ENCODE measurements at places on chromosomes 11 and 22.

- DNase-seq: no peak
These were observed 11.0 kb upstream of the CCDC34 start for GRCh38 chr11:27373856-27374602.

DNA sequence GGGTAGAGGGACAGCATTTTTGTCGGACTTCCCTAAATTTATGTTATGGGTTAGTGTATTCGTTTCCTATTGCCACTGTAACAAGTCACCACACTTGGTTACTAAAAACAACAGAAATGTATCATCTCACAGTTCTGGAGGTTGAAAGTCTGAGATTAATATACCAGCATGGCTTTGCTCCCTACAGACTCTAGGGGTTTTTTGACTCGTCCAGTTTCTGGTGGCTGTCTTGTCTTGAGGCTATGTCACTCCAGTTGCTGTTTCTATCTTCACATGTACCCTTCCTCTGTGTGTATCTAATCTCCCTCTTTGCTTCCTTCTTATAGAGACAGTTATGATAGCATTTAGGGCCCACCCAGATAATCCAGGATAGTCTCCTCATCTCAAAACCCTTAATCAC lies 9.1 kb upstream of the CCDC179 start:
- DNase-seq: no peak

- no peak for DNase-seq
These were observed 14.3 kb downstream of the RASSF10 start for GRCh38 chr11:13023423-13023822.

- DNase-seq: no peak
These were observed 22.5 kb upstream of the WNT11 start for GRCh38 chr11:76228875-76229149.

DNA sequence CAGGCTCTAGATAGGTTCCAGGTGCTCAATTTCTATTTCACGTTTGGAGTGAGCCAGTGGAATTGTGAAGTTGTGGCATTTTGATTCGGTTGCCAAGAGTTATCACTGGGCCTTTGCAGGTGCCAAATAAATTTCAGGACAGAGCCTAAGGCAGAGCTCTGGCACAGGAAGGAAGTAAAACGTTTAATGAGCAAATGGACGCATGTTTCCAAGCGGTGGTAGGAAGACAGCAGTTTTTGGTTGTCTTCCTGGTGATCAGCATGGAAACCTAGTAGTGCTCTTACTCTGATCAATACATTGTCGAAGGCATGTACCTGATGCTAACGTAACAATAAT lies 452 bp downstream of the BIRC3 start:
- DNase-seq: no peak

DNA sequence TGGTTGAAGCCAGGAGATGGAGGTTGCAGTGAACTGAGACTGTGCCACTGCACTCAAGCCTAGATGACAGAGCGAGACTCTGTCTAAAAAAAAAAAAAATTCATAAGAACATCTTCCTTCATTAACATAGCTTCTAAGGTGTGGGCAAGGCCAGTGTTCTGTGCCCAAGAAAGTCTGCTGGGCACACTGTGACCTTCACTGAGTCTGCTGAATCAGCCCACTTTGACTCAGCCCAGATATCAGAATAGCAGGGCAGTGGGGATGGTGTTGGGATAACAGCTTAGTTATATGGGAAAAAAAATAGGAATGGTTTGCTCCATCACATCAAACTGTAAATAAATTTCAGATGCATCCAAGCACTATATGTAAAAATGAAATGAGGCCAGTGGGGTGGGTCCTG lies 32.4 kb upstream of the XBP1 start:
- DNase-seq: no peak

DNA sequence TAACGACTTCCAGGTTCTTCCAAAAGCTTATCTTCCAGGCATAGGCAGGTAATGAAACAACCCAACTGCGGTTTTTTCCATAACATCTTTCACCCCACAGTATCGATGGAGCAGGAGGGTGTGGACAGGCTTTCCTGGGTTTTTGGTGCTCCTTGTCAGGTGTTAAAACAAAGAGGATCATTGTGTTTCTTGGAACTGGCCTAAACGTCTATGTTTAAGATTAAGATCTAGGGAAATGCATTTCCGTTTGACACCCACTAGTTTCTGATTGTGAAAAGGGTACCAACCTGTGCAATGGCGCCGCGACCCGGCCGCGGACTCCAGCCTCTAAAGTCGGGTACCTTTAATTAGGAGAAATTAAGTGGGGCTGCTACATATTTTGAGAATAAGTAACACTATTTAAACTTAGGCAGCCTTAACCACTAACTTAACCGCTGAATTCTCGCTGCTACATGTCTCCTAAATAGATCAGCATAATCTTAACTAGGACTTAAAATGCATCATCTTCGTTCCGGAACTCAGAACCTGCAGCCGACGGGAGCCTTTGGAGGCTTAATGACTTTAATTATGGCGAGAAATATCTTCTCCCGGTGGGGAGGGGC lies 31.5 kb downstream of the C22orf31 start:
- peak; percentile 39 for DNase-seq

DNA sequence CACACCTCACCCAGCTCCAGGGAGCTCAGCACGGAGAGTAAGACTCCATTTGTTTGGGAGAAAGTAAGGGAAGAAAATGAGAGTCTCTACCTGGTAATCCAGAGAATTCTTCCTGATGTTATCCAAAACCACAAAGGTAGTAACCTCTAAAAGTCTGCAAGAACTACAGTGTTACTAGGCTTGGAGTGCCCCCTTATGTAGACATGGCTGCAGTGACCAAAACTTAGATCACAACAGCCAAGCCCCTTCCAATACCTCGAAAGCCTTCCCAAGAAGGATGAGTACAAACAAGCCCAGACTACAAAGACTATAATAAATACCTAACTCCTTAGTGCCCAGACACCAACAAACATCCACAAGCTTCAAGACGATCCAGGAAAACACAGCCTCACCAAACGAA lies 4.9 kb downstream of the UBE2L6 start:
- no peak for DNase-seq

- no peak for DNase-seq
These were observed 59.9 kb downstream of the PAK1 start for GRCh38 chr11:77413850-77414460.

GRCh38 chr11:62602141-62603071 lies 741 bp upstream of the MTA2 start:
- DNase-seq: peak; percentile 61

DNA sequence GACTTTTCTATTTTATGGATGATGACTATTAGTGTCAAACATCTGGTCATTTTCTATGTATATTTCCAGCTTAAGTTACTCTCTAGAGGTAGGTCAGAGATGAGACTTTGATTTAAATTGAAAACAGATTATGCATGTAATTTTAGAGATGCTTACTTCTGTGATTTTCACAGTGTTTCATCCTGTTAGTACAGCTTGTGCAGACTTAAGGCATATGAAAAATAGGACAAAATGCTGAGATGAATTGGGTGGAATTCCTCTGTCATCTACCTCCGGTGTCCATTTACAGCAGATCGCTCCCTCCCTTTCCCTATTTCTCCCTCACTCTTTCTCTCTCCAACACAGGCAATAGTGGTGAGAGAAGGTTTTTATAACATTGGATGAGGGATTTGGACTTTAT lies 14.1 kb downstream of the JAM3 start:
- DNase-seq: no peak

GRCh38 chr11:119222891-119223290 lies 16.8 kb downstream of the CBL start:
- no peak for DNase-seq

GRCh38 chr22:43555561-43556515 lies 144.0 kb downstream of the MPPED1 start:
- DNase-seq: no peak

- no peak for DNase-seq
These were observed 7.7 kb upstream of the TMEM9B start for GRCh38 chr11:8971924-8972316.

- no peak for DNase-seq
These were observed 19.6 kb downstream of the THAP12 start for GRCh38 chr11:76361374-76361773.

- DNase-seq: peak; percentile 73
These were observed 314.4 kb downstream of the AASDHPPT start for GRCh38 chr11:106391771-106392420.

GRCh38 chr11:9530020-9530621 lies 43.3 kb upstream of the WEE1 start:
- no peak for DNase-seq

DNA sequence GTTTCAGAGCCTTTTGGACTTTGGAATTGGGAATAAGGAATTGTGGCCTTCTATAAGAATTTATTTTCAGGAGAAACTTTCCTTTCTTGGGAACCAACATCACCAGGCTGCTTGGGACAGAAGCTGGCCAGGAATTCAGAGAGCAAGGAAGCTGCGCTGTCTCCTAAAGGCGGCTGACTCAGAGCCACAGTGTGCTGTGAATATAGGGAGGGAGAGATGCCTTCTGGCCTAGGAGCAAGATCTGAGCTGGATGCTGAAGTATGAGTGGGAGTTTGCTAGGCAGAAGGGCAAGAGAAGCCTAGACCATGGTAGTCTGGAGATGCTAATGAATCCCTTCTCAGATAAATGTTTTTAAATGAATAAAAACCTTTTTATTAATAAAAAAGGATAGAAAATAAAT lies 213.7 kb upstream of the TBCEL start:
- peak; percentile 4 for DNase-seq

- DNase-seq: no peak
These were observed 52.1 kb upstream of the TCF20 start for GRCh38 chr22:42322562-42322926.

DNA sequence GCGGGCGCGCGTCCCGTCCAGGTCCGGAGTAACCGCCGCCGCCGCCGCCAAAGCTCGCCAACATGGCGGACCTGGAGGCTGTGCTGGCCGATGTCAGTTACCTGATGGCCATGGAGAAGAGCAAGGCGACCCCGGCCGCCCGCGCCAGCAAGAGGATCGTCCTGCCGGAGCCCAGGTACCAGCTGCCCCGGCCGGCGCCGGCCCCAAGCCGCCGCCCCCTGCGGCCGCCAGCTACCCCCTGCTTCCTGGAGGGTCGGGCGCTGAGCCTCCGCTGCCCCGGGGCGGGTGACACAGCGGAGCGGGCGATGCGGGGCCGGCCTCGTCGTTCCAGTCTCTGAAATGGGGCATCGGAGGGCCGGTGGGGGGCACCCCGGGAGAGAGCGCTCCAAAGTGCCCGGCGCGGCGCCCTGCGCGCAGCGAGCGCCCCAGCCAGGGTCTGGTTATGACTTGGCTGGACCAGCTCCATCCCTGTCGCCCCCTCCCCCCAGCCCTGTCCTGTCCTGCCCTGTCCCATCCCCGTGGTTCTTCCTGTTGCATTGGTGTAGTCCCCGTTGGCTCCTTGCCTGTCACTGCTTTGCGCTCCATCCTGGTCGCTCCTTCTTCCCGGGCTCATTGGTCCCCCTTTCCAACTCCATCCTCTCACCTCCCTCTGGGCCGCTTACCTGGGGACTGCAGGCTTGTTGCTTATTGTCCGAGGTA lies 653 bp downstream of the GRK3 start:
- DNase-seq: no peak

DNA sequence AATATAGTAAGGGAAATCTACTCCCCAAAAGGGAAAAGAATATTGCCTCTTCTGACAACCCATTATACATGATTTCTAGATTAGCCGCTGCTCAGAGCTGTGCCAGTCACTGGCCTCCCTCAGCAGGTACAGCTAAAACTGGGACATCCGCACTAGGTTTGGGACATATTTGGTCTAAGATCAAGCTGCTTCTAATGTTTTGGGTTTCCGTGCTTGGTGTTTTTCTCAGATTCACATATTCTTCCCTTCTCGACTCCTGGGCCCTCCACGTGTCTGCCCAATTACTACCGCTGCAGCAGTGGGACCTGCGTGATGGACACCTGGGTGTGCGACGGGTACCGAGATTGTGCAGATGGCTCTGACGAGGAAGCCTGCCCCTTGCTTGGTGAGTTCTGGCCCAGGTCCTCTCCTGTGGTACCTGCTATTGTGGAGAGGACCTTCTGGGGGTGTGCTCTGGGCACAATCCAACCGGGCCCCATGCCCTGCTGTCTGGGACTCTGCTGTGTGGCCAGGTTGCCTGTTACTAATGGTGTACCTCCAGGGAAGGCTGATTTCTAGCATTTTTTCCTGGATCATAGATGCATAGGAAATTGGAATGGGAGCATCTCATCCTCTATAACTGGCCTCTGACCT lies 138.1 kb upstream of the SORL1-AS1 start:
- DNase-seq: no peak

Data from EL (cell line).